ENCODE measurements at places on chromosomes 4 and X.

GRCh38 chr4:28744066-28744465 lies 1883.4 kb downstream of the STIM2 start:
- DNase-seq = no peak

GRCh38 chr4:181225616-181226261 lies 1017.5 kb upstream of the TENM3 start:
- DNase-seq = no peak

GRCh38 chrX:75784680-75785491 lies at the start of gene MAGEE2:
MAGEE2 (minus strand) TSS chrX:75785254; CDS start chrX:75785051, 203 bp downstream.
- no peak for DNase-seq

DNA sequence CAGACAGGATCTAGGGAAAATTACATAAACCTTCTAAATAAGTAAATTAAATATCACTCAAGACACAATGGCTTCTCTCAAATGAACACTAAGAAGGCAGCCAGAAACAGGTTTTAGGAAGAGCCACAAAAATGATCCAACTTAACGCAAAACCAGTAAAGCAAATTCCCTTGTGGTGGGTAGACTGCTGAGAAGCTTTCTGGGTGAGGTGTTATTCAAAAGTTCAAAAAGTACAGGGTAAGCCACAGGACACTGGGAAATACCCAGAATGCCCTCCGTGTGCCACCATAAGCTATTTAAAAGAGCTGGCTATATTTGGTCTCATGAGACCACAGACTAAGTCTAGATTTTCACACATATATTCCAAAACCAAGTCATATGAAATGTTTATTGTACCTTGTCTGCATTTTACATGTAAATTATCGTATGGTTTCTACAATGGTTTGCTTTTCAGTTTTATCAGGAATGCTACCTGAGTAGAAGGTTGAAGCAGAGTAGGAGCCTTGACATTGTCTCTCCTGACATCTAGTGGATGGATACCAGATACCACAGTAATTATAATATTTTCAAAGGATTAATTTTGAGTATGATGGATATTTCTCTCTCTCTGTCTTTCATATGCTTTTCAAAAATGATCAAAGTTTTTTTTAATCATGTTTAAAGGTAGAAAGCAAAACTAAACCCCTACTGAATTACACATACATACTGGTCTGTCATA lies 109.3 kb upstream of the KLHL13 start:
- DNase-seq = no peak

DNA sequence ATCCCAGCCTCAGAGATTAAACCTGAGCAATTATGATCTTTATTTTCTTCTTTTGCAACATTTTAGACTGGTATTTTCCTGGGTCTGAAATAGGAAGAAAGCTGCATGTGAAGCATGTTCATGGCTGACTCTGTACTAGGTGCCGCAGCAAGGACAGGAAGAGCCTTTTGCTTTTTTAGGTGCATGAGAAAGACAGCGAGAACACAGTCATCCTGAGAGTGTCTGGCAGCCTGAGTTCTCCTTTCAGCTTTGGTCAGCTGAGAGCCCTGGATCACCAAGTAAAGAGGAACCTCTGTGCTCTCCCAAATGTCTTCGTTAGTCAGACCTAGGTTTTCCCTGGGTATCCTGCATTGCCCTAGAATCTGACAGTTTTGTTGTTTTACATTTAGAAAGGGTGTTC lies 29.8 kb downstream of the FAM149A start:
- DNase-seq = no peak

GRCh38 chr4:31803526-31804195 lies 1083.5 kb downstream of the PCDH7 start:
- no peak for DNase-seq

GRCh38 chrX:31658360-31658759 lies 586.5 kb upstream of the FTHL17 start:
- DNase-seq = no peak

DNA sequence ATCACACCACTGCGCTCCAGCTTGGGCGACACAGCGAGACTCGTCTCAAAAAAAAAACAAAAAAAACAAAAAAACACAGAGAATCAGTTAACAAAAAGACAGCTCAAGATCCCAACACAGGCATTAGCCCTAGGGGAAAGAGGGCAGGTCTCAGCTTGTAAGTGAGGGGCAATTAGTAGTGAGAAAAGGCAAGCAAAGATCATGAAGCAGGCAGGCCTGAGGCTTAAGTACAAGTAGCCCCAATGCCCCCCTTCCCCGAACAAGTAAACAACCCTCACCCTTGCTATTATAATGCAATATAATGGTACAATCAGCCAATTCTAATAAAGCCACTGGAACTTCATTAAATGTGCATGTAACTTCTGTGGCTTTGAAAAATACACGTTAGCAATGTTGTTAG lies 17.0 kb downstream of the ADGRA3 start:
- DNase-seq = no peak
